ENCODE measurements at places on chromosomes 7 and 10.
A peak's percentile ranks its signal among the peaks of the same experiment; 100 is the strongest.

DNA sequence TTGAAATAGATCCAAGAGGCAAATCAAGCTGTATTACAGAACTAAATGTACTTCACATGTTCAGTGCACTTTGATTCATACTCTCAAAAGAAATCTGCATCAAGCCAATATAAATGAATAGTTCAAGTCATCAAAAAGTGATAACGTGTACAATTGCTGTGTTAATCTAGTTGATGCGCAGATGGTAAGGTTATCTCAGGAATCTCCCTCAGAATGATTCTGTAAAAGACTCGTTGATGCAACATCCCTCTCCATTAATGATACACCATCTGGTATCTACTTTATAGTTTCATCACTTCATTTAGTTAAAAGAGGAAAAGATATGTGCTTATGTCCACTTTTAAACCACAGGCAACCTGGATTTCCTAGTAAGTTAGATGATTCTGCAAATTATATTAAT lies 200.6 kb downstream of the CHCHD3 start:
- no peak for DNase-seq

GRCh38 chr10:119849944-119850343 lies 22.7 kb downstream of the MCMBP start:
- no peak for DNase-seq

GRCh38 chr10:135601-136464 lies 578 bp downstream of the ZMYND11 start:
- peak; percentile 40 for DNase-seq

DNA sequence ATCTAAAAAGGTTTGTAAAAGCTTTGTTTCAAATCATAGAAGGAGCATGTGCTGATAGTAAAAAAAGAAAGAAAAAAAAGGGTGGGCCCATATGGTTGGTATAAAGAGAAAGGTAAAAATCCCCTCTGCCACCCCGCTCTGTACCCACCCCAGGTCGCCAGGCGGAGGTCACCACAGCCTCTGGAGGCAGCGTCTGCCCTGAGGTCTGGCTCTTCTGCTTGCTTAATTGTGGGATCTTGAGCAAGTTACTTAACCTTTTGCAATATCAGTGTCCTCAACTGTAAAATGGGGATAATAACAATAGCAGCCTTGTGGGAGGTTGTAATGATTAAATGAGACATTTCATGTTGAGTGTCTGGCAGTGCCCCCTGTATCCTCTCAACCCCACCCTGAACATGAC lies 10.7 kb upstream of the PCBD1 start:
- DNase-seq, result no peak

GRCh38 chr10:50625649-50626132 lies 1.9 kb upstream of the SGMS1 start:
- no peak for DNase-seq

GRCh38 chr7:133077394-133077793 lies 4.5 kb downstream of the CHCHD3 start:
- DNase-seq, result no peak

DNA sequence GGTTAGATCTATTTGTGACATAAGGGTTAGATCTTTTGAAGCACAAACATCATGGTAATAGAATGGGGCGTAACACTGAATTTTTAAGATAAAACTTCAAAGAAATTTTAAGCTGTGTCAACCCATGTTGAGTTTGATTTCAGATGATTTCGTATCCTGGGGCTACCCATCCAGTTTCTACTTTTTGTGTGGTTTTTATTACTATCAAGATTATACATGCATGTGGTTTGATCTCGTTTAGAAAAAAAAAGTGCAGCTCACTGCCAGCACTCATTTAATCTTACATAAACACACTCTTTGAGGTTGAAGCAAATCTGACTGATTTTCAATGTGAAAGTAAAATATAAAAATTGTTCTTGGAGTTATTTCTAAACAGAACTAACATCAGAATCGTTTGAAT lies 140.8 kb upstream of the GRB10 start:
- no peak for DNase-seq

DNA sequence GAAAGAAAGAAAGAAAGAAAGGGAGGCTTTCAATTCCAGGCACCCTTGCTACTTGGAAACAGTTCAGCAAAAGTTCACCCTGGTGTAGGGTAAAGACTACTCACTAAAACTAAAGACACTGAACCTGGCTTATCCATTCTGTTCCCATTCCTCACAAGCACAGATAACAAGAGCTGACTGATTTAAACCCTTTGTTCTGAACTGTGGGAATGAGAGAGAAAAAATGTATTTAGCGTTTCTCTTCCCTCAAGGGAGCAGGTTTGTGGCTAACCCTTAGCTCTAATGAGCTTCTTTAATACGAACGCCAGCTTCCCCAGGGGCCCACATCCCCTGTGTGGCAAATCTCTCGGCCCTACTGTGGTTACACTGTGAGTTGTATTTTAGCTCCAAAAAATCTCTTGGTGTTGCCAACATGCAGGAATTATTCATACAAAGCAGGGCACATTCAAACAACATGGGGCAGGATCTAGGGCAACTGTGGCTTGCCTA lies 23.3 kb downstream of the PRTFDC1 start:
- DNase-seq, result no peak

GRCh38 chr7:133633055-133633454 lies 380.2 kb downstream of the EXOC4 start:
- no peak for DNase-seq

DNA sequence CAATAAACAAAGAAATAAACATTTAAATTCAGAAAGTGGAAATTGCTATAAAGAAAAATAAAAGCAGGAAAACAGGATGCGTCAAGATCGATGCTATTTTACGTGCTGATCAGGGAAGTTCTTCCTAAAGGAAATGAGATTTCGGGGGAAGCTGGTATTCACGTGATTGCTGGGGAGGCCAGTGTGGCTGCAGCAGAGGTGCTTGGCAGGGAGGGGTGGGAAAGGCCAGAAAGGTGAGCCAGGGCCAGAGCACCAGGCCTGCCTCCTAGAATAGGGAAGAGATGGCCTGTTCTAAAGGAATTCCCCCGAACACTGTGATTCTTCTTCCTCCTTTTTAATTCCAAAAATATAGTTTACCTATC lies 923 bp upstream of the CREB3L2 start:
- DNase-seq, result no peak

- peak; percentile 31 for DNase-seq
Observed at GRCh38 chr7:90629297-90629918, 33.3 kb downstream of the CDK14 start.

DNA sequence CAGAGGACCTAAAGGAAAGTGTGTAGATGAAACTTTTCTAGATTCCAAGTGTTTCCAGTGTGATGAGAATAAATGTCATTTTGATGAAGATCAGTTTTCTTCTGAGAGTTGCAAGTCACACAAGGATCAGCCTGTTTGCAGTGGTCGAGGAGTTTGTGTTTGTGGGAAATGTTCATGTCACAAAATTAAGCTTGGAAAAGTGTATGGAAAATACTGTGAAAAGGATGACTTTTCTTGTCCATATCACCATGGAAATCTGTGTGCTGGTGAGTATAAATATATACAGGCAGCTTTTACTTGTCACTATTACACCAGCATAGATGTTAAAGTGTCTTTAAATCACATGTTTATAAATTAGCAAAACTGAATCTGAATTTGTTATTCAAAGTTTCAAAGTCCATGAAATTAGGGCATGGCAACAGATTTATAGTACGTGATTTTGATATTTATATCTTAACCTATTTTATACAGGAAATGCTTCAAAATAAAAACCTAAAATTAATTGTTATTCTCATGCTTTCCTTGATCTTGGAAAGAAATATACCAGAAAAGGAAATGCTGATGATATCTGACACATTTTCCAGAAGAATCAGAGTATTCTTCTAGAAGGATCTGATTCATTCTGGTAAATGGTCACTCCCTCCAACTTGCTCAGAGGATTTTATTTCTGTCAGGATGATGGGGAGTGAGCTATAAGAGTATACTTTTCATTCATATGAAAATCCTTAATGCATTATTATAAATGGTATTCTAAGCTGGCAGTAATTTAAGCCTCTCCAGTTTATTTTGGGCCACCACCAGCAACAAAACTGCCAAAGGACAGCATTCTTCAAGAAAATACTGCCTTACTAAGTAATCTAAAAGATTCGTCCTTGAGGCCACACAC lies 71.4 kb downstream of the ITGB8 start:
- DNase-seq, result no peak

DNA sequence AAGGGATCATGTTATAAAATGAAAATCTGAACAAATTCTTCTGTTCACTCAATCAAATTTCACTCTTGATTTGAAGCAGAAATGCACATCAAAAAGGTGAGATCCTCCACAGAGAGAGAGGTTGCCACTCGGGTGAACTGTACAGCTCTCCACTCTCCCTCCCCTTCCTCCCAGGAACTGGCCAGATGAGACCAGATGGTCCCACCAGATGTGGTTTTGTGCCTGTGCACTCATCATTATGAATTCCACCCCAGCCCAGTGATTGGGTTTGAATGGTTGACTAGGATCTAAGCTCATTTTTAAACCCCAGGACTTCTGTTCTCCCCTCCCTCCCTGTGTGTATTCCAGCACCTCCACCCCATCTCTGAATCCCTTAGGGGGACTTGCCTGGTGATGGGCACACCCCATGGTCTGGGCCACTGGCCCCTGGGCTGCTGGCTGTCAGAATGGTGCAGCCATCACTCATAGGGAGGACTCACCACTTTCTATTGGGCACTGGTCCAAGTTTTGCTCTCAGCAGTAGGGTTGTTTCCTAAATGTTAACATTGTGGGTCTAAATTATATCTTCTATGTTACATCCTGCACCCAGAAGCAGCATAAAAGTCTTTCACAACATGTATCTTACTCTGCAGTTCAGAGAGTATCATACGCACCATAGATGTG lies 393.1 kb downstream of the TNS3 start:
- DNase-seq, result no peak

DNA sequence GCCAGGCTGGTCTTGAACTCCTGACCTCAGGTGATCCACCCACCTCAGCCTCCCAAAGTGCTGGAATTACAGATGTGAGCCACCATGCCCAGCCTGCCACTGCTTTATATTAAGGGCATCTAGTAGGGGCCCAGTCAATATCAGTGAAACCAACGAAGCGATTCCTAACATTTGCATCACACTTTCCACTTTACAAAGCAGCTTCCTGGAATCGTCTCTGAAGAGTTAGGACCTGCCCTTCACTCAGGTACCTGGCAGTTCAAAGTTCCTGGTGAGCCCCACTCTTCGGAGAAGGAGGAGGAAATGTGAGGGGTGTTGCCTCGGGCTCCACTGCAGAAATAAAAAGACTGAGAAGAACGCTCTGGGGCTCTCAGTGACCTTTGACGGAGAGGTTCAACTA lies 31.1 kb upstream of the EZH2 start:
- no peak for DNase-seq

DNA sequence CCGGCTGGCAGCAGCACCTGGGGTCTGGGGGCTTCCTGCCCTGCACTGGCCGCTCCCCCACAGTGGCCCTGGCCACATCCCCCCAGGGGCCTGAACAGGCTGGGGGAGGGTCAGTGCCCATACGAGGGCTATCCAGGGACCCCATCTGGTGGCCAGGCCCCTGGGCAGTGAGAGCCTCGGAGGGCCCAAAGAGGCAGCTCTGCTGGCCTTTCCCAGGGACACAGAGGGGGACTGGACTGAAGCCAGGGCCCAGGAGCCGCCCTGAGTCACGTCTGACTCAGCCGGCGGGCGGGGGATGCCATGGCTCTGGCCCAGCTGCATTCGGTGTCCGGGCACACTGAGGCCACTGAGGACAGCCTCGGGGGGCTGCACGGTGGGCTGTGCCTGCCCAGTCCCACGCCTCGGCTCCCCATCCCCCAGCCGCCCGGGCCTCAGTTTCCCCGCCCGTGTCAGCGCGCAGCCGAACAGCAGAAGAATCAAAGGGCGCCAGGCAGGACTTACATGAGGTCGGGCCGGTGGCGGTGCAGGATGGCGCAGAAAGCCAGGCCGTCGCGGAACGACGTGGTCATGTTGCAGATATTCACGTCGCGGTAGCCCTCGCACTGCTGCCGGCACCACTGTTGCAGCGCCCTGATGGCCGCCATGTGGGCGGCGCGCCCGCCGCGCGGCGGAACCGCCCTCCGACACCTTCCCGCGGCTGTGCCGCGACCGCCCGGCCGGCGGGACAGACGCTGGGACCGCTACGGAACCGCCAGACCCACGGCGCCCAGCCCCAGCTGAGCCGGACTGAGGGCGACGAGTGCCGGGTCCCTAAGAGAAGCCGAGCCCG lies at the start of gene MICALL2:
MICALL2 (minus strand) TSS at position 788 of the 829 bp plus-strand sequence; CDS start at position 644, 144 bp downstream.
- peak; percentile 43 for DNase-seq

- DNase-seq, result no peak
Observed at GRCh38 chr7:35792472-35792871, 8.4 kb upstream of the SEPTIN7 start.

DNA sequence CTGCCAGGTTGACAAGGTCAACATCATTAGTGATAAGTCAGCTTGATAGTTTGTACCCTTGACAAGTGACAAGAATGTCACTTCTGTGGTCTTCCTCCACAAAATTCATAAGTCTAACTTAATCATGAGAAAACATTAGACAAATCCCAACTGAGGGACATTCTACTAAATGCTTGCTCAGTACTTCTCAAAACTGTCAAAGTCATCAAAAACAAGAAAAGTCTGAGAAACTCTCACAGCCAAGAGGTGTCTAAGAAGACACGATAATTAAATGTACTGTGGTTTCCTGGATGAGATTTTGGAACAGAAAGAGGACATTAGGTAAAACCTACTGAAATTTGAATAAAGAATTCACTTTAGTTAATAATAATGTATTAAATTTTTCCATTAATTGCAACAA lies 29.8 kb upstream of the SLC16A12 start:
- DNase-seq, result no peak

GRCh38 chr7:71472962-71473361 lies 341.0 kb downstream of the GALNT17 start:
- DNase-seq, result no peak

- no peak for DNase-seq
Observed at GRCh38 chr10:10826125-10826524, 191.5 kb upstream of the CELF2 start.

DNA sequence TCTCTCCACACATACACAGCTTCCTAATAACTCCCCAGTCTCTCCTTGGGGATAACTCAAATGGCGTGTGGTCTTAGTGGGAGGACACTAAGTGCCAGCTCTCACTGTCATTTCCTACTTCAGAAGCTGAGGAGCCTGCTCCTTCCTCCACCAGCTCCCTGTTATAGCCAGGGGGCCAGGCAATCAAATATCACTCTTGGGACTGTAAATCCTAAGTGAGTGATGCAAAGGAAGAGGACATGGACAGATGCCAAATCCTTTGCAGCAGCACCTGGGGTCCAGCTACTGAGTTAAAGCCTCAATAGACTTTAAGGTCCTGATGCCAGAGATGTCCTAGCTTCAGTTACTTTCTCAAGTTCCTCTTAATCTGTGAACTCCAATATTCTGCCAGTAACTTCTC lies 34.1 kb downstream of the SEM1 start:
- DNase-seq, result peak; percentile 77

DNA sequence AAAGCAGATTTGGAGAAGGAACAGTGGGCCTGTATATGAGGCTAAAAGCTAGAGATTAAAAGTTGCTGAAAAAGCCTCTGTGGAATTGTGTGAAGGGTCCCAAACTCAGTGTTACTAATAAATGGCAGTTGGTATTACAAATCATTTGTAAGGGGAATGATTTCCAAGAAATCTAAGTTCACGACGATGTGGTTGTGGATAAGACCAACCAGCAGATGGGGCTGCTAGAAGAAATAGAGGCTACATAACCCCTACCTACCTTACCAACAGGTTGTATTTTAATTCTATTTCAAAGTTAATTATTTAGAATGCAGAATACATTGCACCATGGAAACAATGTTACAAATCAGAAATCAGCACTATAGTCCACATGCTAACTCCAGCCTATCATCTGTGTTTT lies 377.1 kb downstream of the HPSE2 start:
- DNase-seq, result no peak

All from NCI-H2081 (cell line).